T-helper 17 cell (primary cell): ENCODE measurements at places on chromosomes 7 and 10. TPM values are rescaled to one million over a fixed set of nuclear protein-coding genes. Genes with fewer than 3 reads are reported as not detected.

The GIMAP1 gene
- total RNA-seq = 23.0 TPM

The CYP3A5 gene
- total RNA-seq = 0.20 TPM

The CNPY1 gene
- total RNA-seq = not detected

The MOGAT3 gene
- not detected for total RNA-seq
